ENCODE measurements at places on chromosomes 5 and 9. TPM values are rescaled to one million over a fixed set of nuclear protein-coding genes. Genes with fewer than 3 reads are reported as not detected.

GRCh38 chr9:4826417-4827166 lies 33.8 kb downstream of the RCL1 start:
- DNase-seq = no peak
- H3K36me3 ChIP-seq = no peaks in the 10 kb centered on the region
- no peak overlapping the region for H3K4me3 ChIP-seq
- peaks cover 5% of the 10 kb centered on the region for H3K4me1 ChIP-seq
- H3K27ac ChIP-seq = no peak overlapping the region
- H3K27me3 ChIP-seq = no peaks in the 10 kb centered on the region

DNA sequence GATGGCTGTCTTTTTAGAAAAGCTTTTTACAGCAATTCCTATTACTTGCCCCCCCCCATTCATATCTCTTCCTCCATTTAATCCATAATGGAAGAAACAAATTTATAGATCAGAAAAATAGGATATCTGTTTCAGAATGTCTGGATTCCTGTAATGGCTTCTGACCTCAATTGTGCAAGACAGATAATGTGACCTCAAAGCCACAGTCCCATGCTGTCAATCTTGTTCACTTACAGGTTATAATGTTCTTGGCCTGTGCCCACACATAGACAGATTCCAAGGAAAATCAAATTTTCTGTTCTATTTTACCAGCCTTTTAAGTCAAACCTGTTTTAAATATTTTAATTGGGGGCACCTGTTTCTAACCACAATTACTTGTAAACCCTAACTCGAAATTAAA lies 143.4 kb downstream of the ENTREP1 start:
- H3K27me3 ChIP-seq = no peaks in the 10 kb centered on the region
- no peaks in the 10 kb centered on the region for H3K36me3 ChIP-seq

DNA sequence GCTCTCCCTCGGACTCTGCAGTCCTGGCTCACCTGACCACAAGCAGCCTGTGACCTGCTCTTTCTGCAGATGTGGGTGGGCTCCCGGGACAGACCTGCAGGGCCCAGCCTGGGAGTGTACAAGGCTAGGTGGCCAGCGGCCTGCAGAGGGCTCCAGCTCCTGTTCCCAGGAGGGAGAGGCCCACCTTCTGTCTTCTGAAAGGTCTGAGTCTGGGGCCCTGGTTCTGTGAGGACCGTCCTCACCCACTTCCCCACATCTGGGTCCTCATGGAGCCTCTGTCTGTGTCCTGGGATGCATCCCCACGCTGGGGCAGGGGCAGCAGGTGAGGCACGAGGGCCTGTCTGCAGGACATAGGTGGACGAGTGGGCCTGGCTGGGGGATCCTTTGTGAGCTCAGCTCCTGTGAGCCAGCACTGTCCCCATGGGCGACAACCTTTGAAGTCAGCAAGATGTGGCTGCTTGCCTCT lies 43.7 kb downstream of the PHF2 start:
- no peak for DNase-seq
- no peaks in the 10 kb centered on the region for H3K36me3 ChIP-seq
- no peaks in the 10 kb centered on the region for H3K27me3 ChIP-seq
- no peak overlapping the region for H3K4me3 ChIP-seq

- no peaks in the 10 kb centered on the region for H3K36me3 ChIP-seq
- H3K4me1 ChIP-seq = no peaks in the 10 kb centered on the region
- no peak overlapping the region for H3K4me3 ChIP-seq
- no peak for DNase-seq
These were observed 21.3 kb upstream of the NCS1 start for GRCh38 chr9:130150779-130151382.

DNA sequence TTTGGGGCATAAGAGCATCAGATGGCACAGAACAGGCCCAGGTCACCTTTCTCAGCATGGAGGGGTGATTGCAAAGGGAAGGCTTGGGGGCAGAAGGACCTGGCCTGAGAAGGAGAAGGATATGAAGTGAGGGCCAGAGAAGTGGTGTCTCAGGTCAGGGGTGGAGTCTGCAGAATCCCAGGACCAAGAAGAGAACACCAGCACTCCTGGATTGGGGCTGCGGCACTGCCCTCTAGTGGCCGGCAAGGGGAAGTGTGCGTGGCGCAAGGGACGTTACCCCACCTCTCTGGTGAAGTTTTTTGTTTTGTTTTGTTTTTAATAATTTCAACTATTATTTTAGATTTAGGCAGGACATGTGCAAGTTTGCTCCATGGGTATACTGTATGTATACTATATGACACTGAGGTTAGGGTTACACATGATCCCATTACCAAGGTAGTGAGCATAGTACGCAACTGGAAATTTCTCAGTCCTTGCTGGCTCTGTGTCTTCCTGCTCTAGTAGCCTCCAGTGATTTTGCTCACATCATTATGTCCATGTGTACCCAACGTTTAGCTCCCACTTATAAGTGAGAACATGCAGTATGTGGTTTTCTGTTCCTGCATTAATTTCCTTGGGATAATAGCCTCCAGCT lies 1548.6 kb downstream of the EFNA5 start:
- H3K4me3 ChIP-seq = no peak overlapping the region
- H3K27ac ChIP-seq = no peak overlapping the region
- H3K4me1 ChIP-seq = no peaks in the 10 kb centered on the region
- peak; percentile 47 for DNase-seq
- H3K36me3 ChIP-seq = no peaks in the 10 kb centered on the region

DNA sequence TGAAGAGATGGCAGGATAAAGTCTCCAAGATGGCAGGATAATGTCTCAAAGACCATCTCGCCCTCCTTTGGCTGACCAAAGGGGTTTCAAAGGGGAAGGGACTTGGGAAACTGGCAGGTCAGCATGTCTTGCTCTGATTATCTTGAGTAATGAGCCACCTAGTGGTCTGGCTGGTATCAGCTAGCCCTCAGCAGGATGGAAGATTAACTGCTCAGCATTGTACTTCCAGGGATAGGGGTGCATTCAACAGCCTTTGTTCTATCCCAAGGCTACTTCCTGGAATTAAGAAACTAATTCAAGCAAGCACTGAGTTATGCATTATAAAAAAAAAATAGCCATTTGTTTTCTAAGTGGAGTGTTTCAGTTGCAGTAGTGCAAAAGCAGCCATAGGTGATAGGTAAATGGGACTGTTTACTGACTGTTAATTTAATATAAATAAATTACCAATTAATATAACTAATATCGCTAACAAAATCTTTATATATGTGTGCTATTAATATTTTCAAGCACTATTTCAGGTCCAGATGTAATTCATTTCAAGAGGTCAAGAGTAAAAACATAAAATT lies 555.5 kb downstream of the CDH9 start:
- DNase-seq = no peak
- H3K4me1 ChIP-seq = no peaks in the 10 kb centered on the region
- H3K27me3 ChIP-seq = no peaks in the 10 kb centered on the region

DNA sequence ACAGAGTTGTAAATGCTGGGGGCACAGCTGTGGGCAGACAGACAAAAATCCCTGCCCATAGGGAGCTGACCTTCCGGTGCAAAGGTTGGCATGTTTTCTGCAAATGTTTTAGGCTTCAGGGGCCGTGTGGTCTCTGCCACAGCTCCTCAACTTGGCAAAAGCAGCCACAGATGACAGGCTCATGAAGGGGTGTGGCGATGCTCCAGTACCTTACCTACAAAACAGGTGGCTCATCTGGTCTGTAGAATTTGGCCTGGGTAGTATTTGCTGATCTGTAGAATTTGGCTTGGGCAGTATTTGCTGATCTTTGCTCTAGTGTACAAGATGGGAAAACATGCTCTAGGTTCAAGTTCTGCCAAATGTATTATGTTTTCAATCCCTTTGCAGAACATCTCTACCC lies 283.9 kb downstream of the GADD45G start:
- no peaks in the 10 kb centered on the region for H3K36me3 ChIP-seq
- H3K27me3 ChIP-seq = no peaks in the 10 kb centered on the region
- no peak overlapping the region for H3K4me3 ChIP-seq
- DNase-seq = no peak
- no peak overlapping the region for H3K27ac ChIP-seq

DNA sequence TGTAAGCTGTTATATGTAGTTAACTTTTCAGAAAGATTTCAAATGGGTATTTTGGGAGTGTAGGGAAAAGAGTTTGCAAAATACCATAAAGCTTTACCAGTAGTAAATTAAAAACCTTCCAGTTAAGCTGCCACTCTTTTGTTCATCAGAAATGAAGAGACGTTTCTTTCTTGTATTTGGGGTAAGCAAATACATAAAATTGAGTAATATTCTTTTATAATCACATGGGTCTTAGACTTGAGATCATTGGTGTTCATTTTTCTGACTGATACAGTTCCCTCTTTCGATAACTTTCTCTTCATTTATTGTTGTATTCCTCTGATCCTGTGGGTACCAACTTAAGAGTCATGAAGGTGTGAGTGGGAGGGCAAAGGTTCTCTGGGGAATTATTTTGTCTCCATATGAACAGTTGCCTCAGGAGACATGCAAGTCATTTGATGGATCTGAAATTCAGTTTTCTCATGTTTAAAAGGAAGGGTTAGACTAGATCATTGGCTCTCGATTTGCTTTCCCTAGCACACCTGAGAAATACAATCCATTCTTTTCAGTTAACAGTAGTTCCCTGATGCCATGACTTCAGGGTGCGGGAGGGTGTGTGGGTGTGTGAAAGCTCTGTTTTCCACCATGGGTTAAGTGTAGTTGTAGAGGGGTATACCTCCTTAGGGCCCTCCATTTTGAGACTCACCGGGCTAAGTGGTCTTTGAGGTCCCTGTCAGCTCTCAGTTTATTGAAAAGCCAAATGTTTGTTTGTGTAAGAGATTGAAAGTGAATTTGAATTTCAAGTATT lies 47.7 kb downstream of the CNTRL start:
- H3K27ac ChIP-seq = peak overlapping the region; percentile 83
- no peaks in the 10 kb centered on the region for H3K27me3 ChIP-seq
- H3K4me1 ChIP-seq = peaks cover 25% of the 10 kb centered on the region
- DNase-seq = peak; percentile 5

DNA sequence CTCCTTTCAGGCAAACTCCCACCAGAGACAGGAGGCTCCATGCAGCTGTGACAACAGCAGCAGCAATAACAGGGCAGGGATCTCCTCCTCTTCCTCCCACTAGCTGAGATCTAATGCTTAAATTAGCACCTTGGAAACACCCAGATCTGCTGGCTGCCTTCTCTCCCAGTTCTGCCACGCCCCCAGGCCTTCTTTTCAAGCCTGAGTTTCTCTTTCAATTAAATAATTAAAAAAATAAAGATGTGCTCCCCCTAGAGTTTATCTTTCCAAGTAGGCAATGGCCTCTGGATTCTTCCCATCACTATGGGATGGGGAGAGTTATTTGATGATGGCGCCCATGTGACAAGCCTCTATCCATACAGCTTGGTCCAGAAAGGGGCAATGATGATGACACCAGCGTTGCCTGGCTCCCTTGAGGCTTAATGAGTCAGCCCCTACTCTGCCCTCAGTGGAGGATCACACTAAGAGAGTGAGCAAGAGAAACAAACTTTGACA lies 3.8 kb downstream of the FAM219A start:
- H3K27me3 ChIP-seq = no peaks in the 10 kb centered on the region
- DNase-seq = no peak
- H3K4me1 ChIP-seq = peaks cover 53% of the 10 kb centered on the region

GRCh38 chr5:141931694-141932093 lies 8.0 kb downstream of the DELE1 start:
- no peaks in the 10 kb centered on the region for H3K27me3 ChIP-seq
- no peaks in the 10 kb centered on the region for H3K36me3 ChIP-seq
- no peak overlapping the region for H3K4me3 ChIP-seq

DNA sequence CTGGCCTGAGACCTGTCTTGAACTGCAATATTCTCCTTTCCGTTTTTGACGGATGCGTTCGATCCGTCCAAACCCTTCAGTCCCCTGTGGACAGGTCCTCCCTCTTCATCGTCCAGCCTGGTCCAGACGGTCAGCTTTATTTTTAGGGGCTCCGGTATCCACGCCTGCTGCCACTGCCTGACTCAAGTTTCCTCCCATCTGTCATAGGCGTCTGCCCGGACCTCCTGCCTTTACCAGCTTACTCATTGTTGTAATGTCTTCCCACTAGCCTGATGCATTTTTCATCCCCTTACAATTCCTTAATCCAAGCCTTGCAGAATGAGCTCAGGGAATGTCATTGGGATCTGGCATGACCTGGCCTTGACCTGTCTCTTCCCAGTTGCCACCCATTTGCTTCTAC lies 145.8 kb downstream of the TENT4A start:
- H3K4me1 ChIP-seq = no peaks in the 10 kb centered on the region
- no peaks in the 10 kb centered on the region for H3K27me3 ChIP-seq
- no peaks in the 10 kb centered on the region for H3K36me3 ChIP-seq
- no peak overlapping the region for H3K27ac ChIP-seq

DNA sequence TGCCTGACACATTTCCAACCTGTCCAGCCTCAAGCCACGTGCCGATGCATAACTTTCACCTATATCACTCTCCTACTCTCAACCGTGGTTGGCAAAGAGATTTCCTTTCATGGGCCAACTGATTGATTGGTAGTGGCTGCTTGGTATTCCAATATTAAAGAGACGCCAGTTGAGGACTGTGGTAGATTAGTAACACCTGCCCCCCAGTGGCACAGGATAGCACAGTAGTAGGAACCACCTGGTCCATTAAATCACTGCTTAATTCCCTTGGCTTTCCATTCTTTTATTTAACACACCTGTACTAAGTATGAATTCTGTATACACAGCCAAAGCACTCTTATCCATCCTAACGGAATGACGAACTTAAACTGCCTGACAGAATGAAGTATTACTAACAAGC lies 19.1 kb upstream of the FOXB2 start:
- no peaks in the 10 kb centered on the region for H3K4me1 ChIP-seq
- DNase-seq = no peak
- H3K4me3 ChIP-seq = no peak overlapping the region
- no peak overlapping the region for H3K27ac ChIP-seq
- H3K36me3 ChIP-seq = no peaks in the 10 kb centered on the region

- no peaks in the 10 kb centered on the region for H3K36me3 ChIP-seq
- H3K4me1 ChIP-seq = no peaks in the 10 kb centered on the region
- no peak overlapping the region for H3K27ac ChIP-seq
- no peak overlapping the region for H3K4me3 ChIP-seq
- peaks cover 7% of the 10 kb centered on the region for H3K27me3 ChIP-seq
These were observed 144.4 kb upstream of the IRX2 start for GRCh38 chr5:2895876-2896275.

The ZCCHC9 gene
- total RNA-seq = 21.3 TPM

The CARTPT gene
- not detected for total RNA-seq

The PCDHGB2 gene
- 2.6 TPM for total RNA-seq

The TEX48 gene
- total RNA-seq = not detected
